ENCODE measurements at places on chromosomes 12 and 14.

DNA sequence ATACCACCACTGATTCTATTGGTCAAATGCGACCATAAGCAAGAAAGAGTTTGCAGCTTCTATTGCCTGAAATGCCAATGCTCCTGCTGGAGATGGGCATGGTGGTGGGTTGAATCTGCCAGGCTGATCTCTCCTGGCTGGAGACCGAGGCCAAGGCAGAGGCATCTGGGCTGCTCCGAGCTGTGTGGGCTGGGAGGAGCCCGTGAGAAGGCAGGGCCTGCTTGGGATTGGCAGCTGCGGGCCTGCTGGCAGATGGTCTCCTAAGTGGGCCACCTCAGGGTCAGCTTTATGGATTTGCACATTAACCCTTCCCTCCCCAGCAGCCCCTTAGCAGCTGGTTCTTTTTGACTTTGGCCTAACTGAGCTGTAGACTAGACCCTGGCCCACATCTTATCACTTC is 25.4 kb downstream of the SRRM4 start:
- DNase-seq, result no peak

DNA sequence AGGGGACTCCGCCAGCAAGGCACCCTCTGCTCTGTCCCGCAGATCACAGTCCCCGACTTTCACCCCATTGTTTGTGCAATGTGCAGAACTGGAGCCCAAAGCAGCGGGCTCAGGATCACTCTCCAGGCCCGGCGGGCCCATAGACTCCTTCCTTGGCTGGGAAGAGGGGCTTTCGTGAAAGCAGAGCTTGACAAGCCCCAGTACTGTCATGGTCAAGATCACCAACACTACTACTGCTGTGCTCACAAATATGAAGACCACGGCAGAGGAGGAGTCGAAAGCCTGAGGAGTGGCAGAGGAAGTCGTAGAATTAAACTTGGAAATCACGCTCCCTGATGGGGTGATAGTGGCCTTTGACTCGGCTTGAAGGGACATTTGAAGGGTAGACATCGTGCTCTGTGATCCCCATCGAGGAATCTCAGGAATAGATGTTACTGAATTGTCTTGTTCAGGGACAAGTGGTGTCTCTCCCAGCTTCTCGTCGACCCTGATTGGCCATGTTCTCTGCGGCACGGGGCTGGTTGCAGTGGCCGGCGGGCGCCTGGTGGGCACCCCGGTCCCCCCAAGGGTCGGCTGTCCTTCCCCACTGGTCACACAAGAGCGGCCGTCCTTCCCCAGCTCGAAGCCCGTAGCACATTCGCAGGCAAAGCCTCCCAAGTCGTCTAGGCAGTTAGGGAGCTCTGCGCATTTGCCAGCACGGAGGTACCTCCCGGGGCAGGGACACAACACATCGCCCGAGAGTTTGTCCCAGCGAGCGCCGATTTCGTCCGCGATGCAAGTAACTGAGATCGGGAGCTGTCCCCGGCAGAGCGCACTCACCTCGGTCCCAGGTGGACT is 1.1 kb downstream of the CLEC14A start:
- no peak for DNase-seq

GRCh38 chr14:64611358-64612020 is 61.7 kb downstream of the PPP1R36 start:
- DNase-seq, result no peak

DNA sequence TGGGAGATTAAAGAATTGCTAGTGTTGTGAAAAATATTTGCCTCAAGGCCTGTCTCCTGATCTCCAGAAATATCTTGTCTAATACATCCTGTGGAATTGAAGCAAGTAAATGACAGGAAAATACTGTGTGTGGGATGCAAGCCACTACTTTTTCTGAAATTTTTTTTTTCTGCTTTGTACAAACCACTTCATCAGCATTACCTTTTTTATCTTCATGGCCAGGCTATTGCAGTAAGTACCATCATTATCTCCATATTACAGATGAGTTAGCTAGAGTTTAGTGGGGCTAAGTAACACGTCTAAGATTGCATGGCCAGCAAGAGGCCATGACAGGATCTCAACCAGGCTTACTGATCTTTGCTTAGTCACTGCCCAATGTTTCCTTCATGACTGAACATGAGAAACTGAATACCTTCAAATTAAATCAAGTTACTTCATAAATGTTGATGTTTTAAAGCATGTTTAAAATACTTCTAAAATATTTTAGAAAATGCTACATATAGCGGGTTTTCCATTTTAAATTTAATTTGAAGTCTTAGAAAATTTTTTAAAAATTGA is 273.7 kb downstream of the SLC6A15 start:
- DNase-seq, result no peak

DNA sequence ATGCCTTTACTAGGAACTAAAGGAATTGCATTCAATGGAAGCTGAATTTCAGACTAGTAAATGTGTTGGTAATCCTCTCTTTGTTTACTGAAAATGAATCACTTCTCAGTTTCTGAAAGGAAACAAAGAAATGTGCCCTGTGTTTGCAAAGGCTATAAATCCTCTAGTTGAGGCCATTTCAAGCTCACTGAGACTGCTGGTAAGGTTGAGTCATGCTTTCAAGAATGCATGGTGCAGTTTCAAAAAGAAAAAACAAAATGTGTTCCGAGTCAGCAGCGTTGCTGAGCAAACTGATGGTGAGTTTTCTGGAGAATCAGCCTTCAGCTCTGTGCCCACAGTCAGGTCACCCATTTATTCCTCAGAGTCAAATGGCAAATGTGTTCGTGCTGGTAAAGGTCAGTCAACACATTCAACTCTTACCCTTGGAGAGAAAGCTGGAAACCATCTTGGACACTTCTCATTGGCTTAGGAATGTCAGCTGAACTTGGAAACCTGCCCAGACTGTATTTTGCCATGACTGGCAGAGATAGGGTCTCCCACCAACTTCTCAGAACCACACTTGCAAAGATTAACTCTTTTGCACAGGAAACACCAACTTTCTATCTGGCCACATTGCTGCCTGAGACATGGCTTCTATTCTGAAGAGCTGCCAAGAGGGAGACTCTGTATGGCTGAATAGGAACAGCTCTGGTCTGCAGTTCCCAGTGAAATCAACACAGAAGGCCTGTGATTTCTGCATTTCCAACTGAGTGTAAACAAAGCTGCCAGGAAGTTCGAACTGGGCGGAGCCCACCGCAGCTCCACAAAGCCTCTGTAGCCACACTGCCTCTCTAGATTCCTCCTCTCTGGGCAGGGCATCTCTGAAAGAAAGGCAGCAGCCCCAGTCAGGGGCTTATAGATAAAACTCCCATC is 484.4 kb downstream of the ATP23 start:
- DNase-seq, result no peak

DNA sequence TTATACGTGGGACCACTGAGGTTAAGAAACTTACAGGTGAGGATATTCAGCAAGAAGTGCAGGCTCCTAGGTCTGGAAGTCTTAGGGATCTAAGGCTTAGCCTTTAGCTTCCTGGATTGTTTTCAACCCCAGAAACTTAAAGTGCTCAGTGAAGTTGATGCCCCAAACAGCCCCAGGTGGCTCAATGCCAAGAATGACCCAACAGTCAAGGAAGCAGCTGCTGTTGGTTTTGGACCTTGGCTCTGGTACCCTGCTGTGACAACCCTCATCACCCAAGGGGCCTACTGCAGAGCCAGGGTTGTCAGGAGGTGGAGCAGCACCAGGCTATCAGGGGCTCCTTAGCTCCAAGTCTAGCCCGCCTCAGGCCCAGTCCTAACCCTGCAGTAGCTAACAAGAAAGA is 36.8 kb downstream of the VDR start:
- DNase-seq, result no peak

- DNase-seq, result no peak
Observed at GRCh38 chr12:15088105-15088504, 115.3 kb downstream of the PDE6H start.

DNA sequence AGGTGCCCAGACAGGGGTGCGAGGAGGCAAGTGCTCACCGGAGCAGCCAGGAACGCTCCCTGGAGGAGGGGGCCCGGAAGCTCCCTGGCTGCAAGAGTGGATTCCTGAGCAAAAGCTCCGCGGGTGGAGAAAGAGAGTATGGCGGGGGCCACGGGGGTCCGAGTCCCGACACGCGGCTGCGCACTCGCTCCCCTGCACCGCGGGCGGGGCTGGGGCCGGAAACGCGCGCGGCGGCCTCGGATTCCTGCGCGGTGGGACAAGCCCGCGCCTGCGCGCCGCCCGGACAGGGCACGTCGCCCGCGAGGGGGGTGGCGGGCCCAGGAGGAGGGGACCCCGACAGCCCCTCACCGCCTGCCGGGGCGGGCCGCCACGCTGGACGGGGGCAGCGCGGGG is 27.8 kb upstream of the GPR132 start:
- no peak for DNase-seq

DNA sequence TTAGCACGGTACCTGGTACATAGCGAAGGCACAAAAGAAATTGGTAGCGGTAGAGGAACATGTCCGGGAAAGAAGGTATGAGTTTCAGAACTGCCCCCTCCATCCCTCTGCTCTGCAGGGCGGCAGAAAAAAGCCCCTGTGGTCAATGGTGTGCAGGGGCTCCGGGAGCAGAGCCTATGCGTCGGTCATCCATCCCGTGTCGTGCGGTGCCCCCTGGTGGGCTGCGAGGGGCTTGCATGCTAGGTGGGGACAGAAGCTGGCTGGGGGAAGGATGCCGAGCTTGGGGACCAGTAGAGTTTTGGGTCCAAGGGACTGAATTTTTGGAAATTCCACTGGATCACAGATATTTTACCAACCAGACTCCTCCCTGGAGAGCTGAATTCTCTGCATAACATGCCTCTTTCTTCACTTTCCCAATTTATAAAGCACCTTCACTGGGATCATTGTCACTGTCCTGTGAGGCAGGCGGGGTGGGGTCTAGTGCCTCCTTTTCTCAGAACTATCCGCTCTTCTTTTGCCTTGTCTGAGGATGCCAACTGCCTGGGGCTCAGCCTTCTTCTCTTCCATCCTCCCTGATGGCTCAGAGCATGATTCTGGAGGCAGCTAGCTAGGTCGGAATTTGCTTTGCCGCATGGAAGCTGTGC is 148.7 kb downstream of the SMOC1 start:
- no peak for DNase-seq

- no peak for DNase-seq
Observed at GRCh38 chr12:18368594-18368993, 107.3 kb downstream of the PIK3C2G start.

DNA sequence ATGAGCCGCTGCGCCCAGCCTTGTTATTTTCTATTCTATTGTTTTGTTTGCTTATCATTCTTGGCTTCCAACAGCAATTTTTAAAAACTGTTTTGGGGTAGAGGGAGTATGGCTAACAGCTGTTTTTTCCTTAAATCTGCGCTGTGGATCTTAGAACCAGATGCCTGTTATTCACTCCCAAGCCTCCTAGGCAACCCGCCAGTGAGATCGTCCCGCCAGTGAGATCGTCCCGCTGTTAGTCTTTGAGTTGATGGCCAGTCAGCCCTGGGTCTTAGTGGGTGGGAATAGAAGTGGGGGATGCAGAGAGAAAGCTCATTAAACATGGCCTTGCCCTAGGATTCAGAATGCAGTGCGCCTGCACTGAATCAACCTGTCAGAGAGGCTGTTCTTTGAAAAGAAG is 67.3 kb upstream of the BICD1 start:
- no peak for DNase-seq

- no peak for DNase-seq
Observed at GRCh38 chr12:39103552-39104165, 198.3 kb upstream of the CPNE8 start.

- DNase-seq, result no peak
Observed at GRCh38 chr12:112198120-112198733, 72.9 kb downstream of the TRAFD1 start.

GRCh38 chr12:13028825-13029570 is 15.2 kb upstream of the FAM234B start:
- DNase-seq, result no peak

- no peak for DNase-seq
Observed at GRCh38 chr12:47223031-47223847, 143.5 kb upstream of the AMIGO2 start.

- DNase-seq, result no peak
Observed at GRCh38 chr14:39446131-39446744, 14.0 kb upstream of the FBXO33 start.

- no peak for DNase-seq
Observed at GRCh38 chr12:29599381-29599780, 101.9 kb upstream of the OVCH1 start.

DNA sequence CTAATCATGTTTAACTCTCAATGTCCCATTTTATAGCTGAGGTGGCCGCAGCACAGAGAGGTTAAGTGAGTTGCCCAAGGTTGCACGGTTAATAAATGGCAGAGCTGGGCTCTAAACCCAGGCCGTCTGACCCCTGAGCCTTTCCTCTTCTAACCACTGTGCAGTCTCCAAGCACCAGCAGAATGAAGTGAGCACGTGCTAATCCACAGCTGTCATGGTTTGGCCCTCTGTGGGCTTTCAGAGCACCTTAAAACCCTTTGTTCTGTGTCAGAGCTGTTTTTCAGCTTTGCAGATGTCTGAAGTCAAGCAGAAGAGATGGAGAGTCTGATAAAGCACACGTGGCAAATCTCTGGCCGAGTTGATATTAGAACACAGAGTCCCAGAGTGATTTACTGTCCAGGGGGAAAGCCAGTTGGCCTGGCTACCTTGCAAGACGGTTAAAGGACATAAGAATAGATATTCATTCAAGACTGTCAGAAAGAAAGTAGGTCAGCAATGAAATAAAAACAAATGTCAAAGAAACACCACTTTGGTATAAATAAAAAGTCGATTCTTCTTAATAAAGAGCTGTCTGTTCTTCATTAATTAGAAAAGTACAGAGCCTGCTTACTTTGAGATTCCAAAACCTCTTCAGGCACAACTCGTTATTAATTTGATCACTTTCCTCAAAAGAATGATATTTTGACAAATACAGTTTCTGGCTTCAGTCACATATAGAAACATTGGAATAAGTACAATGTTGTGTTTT is 107.3 kb downstream of the CRADD start:
- no peak for DNase-seq

DNA sequence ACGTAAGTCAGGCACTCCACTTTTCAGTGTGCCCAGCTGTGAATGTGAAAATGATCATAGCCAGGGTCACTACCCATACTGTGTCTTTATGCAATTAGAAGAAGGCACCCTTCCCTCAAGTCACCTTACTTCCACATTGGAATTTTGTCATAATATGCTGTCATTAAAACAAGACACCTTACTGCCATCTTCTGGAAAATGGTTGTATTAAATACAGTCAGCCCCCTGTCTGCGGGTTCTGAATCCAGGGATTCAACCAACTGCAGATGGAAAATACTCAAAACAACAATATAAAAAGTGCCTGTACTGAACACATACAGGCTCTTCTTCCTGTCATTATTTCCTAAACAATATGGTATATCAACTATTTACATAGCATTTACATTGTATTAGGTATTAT is 70.2 kb upstream of the TBX5 start:
- no peak for DNase-seq

DNA sequence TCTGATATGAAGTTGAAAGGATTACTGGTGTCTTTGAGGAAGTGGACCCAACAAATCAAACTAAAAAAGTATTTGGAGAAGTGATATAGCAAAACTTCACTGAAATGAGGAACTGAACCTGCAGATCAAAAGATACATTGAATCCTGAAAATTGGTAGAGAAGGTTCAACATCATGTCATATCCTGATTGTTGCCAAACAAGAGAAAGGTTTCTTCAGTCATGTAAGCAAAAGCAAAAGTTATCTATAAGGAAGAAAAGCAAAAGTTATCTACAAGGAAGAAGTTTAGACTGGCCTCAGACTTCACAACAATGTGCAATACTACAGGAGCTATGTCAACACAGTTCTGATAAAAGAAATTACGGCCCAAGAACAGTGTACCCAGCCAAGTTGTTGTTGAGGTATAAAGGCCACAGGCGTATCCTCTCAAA is 142.7 kb downstream of the RAD51B start:
- DNase-seq, result no peak

Data from esophagus squamous epithelium (tissue), 5 donors.